ENCODE measurements at places on chromosomes 16 and 17. TPM values are rescaled to one million over a fixed set of nuclear protein-coding genes. Genes with fewer than 3 reads are reported as not detected.
A peak's percentile ranks its signal among the peaks of the same experiment; 100 is the strongest.

- no peak for DNase-seq
These were observed 37.7 kb downstream of the ZFHX3 start for GRCh38 chr16:73010150-73010676.

DNA sequence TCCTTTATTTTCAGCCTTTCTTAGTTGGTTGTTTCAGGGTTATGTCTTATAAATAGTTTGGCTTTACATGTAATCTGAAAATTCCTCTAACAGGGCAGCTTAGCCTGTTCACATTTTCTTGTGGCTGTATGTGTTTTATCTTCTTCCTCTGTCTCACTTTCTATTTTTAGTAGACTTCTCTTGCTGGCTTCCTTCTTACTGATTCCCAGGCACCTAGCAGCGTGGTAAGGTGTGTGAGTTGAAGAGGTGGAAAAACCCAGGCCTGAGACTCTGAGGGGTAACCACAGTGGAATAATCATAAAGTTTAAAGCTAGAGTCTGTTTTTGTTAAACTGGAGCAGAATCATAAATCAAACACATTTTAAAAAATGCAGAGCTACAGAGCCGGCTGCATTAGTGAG lies 190.9 kb downstream of the LGALS9B start:
- no peak for DNase-seq

DNA sequence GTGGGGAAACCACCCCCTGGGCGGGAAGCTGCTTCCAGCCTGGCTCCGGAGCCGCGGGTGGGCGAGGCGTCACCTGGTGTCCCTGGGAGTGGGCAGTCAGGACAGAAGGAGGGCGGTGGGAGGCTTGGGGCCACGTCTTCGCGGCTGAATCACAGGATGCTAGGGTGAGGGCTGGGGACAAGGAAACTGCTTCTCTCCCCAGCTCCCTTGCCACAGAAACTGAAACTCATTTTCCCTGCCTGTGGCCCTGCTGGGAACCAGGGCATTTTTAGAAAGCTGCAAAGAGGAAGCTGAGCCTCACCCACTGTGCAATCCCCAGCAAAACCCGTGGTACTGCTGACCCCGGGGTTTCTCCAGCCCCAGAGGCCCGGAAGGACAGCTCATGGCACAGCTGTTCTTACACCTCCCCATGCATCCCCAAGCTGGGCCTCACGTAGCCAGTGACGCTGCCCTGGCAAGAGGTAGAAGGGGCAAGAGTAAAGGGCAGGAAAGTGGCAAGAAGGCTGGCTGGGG lies 8.2 kb downstream of the RHBDF2 start:
- peak; percentile 90 for DNase-seq

GRCh38 chr16:17101646-17102045 lies 369.1 kb downstream of the XYLT1 start:
- DNase-seq, result no peak

The SLFN14 gene
- polyA plus RNA-seq, result 0.76 TPM

DNA sequence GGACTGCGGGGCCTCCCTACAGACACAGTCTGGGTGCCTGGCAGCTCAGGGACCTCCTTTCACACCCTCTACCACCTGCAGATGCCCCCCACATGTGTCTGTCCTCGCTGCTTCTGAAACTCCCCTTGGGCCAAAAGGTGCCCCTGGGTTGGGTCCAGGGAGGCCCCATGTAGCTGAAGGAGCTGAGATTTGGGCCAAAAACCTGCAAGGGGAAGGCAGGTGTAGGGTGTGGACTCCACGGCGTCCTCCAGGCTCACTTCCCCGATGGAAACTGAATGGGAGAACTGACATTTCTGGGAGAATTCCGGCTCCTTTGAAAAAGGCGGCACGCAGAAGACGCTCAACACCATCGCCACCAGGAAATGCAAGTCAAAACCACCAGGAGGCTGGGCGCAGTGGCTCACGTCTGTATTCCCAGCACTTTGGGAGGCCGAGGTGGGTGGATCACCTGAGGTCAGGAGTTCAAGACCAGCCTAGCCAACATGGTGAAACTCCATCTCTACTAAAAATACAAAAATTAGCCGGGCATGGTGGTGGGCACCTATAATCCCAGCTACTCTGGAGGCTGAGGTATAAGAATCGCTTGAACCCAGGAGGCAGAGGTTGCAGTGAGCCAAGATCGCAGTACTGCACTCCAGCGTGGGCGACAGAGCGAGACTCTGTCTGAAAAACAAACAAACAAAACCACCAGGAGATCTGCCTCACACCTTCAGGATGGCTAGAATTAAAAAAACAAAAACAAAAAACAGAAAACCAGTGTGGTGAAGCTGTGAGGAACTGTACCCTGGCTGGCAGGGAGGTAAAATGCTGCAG lies 13.2 kb upstream of the BAIAP2 start:
- DNase-seq, result no peak

The KIFC3 gene
- 41.4 TPM for polyA plus RNA-seq

The NPIPA8 gene
- 3.4 TPM for polyA plus RNA-seq

DNA sequence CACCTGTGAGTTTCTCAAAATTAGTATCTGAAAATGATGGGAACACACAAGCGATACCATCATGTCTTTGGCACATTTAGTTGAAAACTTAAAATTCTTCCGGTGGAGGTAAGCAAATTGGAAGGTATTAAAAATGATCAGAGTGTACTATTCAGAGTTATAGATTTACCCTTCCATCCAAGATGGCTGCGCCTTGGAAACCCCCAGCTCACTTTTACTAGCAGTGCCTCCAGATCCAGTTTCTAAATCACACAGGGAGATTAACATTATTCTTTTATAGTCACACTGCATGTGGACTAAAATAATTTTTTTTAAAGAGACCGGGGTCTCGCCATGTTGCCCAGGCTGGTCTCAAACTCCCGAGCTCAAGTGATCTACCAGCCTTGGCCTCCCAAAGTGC lies 15.0 kb downstream of the PITPNC1 start:
- no peak for DNase-seq

The KRTAP1-5 gene
- not detected for polyA plus RNA-seq

DNA sequence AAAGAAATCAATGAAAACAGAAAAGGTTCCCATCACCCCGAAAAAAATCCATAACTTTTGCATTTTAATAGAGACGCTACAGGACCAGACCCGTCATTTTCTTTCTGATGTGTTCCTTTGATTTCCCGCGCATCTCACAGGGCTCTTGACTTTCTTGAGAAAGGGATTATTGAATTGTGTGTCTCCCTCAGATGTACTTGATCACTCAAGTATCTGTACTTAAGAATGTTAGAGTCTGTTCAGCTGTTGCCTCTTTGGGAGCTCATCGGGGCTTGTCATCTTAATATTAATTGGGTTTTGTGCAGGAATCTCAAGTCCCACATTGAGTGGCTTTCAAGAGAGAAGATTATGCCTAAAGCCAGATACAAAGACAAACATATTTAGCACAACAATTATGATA lies 606.4 kb upstream of the SALL1 start:
- no peak for DNase-seq

Data from left lung (tissue), 14 donors.